ENCODE measurements at places on chromosomes 2 and 18.

DNA sequence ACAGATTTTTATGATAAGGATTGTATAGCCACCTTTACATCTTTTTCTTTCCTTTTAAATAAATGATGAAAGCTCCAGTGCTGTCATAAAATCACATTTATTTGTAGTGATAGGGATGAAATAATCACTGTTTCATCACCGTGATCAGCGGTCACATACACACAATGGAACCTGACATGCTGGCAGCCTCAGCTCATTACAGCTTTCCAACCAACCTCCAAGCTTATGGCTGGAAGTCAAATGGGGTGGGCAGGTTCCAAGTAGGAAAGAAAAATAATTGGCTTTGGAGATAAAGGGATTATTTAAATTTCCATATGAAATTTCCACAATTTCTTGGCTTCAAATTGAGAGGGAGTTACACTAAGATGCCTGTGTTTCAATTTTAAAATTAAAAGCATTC, 251.3 kb downstream of the PLCL1 start:
- DNase-seq, result no peak

GRCh38 chr2:105099153-105099552, 61.3 kb downstream of the MRPS9 start:
- DNase-seq, result no peak

- no peak for DNase-seq
These were observed 21.0 kb downstream of the CCT7 start for GRCh38 chr2:73255007-73255644.

- DNase-seq, result no peak
These were observed 164.7 kb upstream of the MEIS1 start for GRCh38 chr2:66270247-66270646.

- DNase-seq, result peak; percentile 91
These were observed 590.8 kb upstream of the ID2 start for GRCh38 chr2:8090748-8091700.

DNA sequence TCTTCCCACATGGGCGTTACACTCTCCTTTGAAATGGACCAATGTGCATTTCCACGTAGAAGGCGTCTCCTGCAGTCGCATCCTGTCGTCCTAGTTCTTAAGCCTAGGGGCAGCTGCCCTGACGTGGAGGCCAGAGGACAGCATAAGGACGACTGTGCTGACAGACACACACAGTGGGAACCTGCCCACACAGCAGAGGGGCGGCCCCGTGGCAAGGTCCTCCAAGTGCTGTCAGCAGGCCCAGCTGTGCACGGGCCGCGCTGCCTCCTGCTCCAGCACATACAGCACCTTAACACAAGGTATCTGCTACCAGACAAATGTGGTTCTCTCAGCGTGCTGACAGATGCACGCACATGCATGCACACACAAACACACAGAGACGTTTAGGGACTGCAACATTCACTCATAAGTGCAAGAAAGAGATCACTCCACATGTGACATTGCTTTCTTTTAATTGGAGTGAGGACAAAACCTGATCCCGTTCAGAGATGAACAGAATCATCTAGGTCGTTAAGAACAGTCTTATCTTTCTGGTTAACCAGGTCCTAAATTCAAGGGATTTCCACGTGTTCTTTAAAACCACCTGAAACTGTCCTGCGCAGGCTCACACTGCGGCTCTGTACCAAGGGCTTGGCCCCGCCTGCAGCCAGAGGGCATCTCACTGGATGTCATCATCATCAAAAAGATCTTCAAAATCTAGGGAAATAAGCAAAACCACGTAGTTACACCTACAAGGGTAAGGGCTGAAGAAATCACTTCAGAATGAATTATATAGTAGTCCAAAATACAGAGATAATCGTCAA, 5.5 kb downstream of the COPS9 start:
- DNase-seq, result no peak

DNA sequence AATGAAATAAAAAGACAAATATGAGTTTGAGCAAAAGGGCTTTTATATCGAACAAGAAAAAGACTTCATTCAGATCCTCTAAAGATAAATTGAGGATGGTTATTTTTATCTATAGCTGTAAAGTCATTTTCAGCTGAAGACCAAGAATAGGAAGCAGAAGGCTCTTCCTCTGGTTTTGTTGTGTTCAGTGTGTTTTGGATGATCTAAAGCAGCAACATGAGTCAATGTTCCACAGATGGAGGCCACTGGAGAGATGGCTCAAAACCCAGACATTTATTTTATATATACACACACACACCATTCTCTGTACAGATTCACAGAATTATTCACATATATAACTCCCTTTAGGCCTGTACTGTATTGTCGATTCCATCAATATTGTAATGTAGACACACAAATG, 424.3 kb downstream of the MBD2 start:
- no peak for DNase-seq

- DNase-seq, result no peak
These were observed 196.1 kb downstream of the MCFD2 start for GRCh38 chr2:46719487-46719886.

- no peak for DNase-seq
These were observed 2.0 kb upstream of the HS1BP3 start for GRCh38 chr2:20652673-20653575.

GRCh38 chr2:105883911-105884694, 139.4 kb downstream of the NCK2 start:
- no peak for DNase-seq

DNA sequence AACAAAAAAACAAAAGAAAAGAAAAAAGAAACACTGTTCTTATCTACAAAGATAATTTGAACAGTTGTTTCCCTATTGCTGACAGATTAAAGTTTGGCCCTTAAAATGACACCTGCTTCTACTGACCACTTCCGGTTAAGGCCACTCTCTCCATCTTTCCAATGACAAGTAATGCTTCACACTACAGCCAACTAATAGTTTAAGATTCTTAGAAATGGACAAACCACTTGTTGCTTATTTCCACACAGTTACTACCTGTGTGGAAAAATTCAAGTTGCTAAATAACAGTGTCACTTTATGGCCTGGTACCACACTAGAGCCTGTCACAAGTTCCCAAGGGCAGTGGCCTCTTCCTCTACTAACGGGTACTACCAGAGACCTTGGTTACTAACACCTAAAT, 2.4 kb downstream of the TMEM185B start:
- no peak for DNase-seq

GRCh38 chr2:199405241-199405640, 52.5 kb downstream of the SATB2 start:
- peak; percentile 34 for DNase-seq

- DNase-seq, result no peak
These were observed 56.9 kb downstream of the CTIF start for GRCh38 chr18:48595703-48596218.

DNA sequence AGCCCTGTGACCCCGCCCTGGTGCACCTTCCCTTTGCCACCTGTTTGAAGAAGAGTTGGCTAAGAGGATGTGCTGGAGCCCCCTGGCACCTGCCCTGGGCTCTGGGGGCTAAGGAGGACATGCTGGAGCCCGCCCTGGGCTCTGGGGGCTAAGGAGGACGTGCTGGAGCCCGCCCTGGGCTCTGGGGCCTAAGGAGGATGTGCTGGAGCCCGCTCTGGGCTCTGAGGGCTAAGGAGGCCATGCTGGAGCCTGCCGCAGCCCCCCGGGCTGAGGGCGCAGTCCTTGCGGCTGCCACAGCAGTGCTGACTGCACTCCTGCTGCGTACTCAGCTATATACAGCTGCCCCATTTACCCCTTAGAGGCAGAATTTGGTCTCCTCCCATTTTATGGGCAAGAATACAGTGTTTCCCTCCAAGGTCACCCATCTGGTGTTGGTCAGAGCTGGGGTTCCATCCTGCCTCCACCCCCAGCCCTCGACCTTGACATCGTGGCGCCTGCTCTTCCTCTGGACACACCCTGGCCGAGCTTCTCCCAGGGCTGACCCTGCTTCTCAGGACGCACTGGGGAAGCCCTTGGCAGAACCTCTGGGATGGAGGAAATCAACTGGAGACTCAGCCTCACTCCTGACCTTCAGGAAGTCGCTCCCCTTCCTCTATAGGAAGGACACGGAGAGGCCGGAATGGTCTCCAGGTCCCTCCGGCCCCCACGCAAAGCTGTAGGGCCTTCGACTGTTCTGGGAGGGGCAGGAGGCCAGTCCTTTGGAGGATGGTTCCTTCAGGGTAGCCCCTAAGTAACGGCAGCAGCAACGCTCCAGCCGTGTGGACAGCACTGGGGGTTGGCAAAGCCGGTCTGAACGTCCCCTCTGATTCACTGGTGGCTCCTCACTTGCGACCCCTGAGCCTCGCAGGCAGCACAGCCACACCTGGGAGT, 65.0 kb upstream of the HPCAL1 start:
- no peak for DNase-seq

- no peak for DNase-seq
These were observed 22.1 kb downstream of the OTOF start for GRCh38 chr2:26455670-26456439.

- no peak for DNase-seq
These were observed 94.0 kb downstream of the FMNL2 start for GRCh38 chr2:152428800-152429582.

DNA sequence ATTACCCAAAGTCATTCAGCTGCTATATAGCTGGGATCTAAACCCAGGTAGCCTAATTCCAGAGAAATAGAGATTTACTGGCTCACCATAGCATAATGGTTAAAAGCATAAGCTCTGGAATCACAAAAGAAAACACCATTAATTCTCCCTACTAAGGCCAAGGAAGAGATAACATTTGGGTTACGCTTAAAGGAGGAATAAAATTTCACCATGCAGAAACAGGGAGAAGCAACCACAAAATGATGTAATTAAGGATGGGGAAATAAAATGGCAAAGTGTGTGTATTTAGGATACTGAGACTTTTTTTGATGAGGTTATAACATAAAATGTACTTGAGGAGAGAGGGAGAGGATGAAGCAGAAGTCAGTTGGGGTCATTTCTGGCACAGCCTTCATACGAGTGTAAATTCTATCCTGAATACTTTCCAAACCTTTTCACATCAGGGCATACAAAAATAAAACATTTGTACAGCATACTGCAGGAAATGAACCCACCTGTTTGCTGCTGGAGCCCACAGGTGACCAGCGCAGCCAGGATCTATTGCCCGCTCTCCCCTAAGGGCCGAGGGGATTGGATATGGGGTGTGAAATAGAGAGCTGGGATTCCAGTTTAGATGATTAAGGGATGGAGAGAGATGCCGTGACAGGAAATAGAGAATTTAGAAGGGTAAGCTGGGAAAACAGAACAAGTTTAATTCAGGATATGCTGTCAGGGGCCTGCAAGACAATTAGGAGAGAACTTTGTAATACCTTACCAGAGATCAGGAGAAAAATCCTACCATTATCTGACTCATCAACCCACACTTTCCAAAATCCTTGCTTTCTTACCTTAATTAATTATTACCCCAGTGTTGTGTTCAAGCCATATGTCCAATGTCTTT, 43.8 kb upstream of the SERTAD2 start:
- DNase-seq, result no peak

- DNase-seq, result no peak
These were observed 6.8 kb upstream of the COX7A2L start for GRCh38 chr2:42367835-42368234.

GRCh38 chr2:84788498-84788897, 92.4 kb downstream of the TRABD2A start:
- DNase-seq, result no peak

- DNase-seq, result no peak
These were observed 151.2 kb upstream of the BOD1L2 start for GRCh38 chr18:56995579-56996188.

- DNase-seq, result peak; percentile 23
These were observed 4.4 kb upstream of the VPS54 start for GRCh38 chr2:64023485-64024258.

DNA sequence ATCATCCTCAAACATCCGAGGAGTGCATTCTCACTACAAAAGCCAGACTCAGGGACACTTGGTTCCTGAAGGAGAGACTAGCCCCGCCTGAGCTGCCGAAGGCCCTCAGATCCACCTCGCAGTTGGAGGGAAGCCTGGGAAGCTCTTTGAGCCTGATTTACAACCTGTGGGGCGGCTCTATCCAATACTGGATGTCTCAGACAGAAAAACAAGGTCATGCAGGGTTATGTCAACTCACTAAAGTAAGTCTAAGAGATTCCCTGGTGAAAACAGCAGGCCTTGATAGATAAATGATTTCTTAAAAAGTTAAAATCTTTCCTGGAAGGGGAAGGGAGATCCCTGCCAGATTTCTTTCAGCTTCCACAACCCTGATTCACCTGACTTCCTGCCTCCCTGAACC, 284.3 kb downstream of the CYP26B1 start:
- no peak for DNase-seq

DNA sequence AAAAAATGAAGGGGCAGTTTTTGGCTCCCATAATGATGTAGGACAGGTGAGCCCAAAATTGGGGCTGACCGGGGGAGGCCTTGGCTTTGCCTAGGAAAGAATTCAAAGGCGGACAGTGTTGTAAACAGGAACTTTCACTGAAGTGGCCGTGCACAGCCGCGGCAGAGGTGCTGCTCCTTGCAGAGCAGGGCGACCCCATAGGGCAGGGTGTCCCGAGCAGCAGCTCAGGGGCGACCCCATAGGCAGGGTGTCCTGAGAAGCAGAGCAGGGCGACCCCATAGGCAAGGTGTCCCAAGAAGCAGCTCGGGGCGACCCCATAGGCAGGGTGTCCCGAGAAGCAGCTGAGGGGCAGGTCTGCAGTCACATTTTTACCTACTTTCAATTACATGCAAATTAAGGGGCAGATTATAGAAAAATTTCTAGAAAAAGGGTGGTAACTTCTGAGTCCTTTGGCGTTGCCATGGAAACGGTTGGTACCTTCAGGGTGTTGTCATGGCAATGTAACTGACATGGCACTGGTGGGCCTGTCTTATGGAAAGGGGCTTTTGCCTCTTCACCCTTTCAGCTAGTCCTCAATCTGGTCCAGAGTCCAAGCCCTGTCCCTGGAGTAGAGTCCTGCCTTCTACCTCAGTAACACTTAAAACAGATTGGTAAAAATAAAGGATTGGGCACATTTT, 134.5 kb downstream of the FBXO15 start:
- DNase-seq, result no peak

DNA sequence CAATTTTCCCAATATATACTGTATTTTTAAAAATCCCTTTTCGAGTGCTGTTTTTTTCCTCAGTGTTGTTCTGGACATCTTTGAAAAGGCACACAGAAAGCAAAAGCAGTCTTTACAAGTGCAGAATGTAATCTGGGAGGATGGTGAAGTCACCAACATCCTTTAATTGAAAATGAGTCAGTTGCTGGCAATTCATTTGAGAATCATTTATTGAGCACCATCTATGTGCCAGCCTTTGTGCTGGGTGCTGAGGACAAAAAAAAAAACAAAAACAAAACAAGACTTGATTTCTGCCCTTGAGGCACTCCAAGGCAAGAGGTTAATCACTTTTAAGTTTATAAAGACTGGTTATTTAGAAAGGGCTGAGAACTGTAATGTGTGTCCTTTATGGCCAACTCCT, 46.7 kb upstream of the ACVR1 start:
- DNase-seq, result no peak

- DNase-seq, result no peak
These were observed 19.7 kb upstream of the IL18R1 start for GRCh38 chr2:102335871-102336366.

- peak; percentile 74 for DNase-seq
These were observed 675 bp upstream of the SPIRE1 start for GRCh38 chr18:12658426-12659138.

GRCh38 chr2:98893911-98894321, 42.1 kb downstream of the CRACDL start:
- no peak for DNase-seq
